ENCODE measurements at places on chromosomes 5 and 9.

DNA sequence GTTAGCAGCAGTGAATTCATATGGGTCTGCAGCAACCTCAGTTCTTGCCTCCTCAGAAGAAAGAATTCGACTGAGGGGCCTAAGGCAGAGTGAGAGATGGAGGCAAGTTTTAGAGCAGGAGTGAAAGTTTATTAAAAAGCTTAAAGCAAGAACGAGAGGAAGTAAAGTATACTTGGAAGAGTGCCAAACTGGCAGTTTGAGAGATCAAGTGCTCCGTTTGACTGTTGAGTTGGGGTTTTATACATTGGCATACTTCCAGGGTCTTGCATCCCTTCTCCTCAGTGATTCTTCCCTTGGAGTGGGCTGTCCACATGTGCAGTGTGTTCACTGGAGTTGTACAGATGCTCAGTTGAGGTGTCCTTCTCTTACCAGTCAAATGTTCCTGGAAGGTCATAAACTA, 203.6 kb downstream of the SPATA31D1 start:
- DNase-seq, result no peak

- no peak for DNase-seq
Observed at GRCh38 chr5:53041071-53041692, 52.0 kb downstream of the ITGA2 start.

DNA sequence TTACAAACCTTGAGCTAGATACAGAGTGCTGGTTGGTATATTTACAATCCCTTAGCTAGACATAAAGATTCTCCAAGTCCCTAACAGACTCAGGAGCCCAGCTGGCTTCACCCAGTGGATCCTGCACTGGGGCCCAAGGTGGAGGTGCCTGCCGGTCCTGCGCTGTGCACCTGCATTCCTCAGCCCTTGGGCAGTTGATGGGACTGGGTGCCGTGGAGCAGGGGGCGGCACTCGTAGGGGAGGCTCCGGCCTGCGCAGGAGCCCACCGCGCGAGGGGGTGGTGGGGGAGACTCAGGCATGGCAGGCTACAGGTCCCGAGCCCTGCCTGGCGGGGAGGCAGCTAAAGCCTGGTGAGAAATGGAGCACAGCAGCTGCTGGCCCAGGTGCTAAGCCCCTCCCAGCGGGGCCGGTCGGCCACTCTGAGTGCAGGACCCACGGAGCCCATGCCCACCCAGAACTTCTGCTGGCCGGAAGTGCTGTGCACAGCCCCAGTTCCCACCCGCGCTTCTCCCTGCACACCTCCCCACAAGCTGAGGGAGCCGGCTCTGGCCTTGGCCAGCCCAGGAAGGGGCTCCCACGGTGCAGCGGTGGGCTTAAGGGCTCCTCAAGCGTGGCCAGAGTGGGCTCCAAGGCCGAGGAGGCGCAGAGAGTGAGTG, 1464.7 kb downstream of the EFNA5 start:
- DNase-seq, result no peak

DNA sequence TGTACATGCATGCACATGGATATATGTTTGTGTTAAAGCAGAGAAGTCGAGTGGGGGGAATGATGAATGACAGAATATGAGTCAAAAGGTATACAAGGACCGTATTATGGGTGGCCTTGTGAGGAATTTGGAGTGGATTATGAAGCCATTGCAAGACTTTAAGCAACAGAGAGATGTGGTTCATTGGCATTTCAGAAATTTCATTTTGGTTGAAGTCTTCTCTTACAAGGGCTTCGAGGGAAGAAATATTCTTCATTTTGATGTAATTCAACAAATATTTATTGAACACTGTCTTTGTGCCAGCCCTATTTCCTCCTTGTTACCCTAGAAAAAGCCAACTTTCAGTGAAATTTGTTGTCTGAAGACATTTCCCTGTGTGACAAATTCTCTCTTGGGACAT, 83.9 kb upstream of the SLCO6A1 start:
- DNase-seq, result no peak

DNA sequence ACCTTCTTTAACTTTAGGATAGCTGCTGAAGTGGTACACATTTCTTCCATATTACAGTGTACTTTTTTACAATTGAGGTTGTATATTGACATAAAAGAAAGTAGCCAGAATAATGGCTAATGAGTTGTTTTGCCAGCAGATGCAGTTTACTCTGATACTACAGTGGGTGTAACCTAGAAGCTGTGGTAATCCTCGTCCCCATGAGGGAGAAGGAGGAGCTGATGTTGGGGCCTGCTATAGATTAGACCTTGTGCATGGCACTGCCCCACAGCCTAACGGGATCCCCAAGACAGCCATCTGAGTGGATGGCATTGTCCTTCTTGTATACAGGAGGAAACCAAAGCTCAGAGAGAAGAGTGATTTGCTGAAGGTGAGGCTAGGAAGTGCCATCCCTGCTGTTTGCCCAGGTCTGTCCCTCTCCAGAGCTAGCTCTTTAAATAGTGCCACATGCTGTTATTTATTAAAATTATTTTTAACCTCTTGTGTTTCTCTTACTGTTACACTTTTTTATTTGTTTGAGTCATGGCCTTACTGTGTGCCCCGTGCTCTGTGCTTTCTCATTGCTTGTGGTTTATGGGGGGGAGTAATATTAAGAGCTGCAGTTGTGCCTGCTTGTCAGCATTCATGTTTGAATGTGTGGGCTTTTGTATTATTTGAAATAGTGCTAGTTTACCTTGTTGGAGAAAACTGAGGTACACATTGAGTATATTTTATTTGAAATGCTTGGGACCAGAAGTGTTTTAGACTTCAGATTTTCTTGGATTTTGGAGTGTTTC, 65.3 kb downstream of the ICE1 start:
- DNase-seq, result no peak

GRCh38 chr5:151798674-151799073, 26.9 kb downstream of the G3BP1 start:
- DNase-seq, result no peak

DNA sequence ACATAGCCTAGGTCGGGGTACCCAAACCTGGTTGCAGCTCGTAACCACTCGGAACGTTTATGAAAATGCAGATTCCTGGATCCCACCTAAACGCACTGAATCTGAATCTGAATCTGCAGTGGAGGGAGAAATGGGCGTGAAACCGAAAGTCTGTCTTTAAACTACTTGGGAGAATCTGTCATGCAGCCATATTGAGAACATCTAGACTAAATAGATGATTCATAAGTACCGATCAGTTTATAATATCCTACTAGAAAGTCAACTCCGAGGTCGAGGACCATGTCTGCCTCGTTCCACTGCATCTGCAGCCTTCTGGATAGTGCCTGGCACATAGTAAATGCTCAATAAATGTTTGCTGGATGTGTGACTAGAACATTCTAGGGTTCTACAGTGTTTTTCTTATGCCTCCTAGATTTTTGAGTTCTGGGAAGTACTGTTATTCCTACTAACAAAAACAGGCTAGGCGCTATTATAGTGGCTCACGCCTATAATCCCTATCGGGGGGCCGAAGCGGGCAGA, 632 bp downstream of the COQ4 start:
- DNase-seq, result no peak

DNA sequence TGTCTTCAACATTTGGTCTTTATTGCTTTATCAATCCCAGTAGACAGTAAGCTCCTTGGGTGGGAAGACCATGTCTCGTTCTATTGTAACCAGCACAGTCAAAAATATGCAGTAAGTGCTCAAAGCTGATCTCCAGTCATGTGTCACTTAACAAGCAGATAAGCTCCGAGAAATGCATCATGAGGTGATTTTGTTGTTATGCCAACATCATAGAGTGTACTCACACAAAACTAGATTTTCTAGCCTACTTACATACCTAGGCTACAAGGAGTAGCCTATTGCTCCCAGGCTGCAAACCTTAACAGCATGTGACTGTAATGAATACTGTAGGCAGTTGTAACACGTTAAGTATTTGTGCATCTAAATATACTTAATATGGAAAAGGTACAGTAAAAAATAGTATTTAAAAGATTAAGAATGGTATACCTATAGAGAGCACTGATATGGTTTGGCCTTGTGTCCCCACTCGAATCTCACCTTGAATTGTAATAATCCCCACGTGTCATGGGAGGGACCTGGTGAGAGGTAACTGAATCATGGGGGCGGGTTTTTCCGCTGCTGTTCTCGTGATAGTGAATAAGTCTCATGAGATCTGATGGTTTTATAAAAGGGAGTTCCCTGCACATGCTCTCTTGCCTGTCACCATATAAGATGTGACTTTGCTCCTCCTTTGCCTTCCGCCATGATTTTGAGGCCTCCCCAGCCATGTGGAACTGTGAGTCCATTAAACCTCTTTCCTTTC, 39.8 kb upstream of the PCSK5 start:
- no peak for DNase-seq

- no peak for DNase-seq
Observed at GRCh38 chr9:10208691-10209069, 404.1 kb downstream of the PTPRD start.

DNA sequence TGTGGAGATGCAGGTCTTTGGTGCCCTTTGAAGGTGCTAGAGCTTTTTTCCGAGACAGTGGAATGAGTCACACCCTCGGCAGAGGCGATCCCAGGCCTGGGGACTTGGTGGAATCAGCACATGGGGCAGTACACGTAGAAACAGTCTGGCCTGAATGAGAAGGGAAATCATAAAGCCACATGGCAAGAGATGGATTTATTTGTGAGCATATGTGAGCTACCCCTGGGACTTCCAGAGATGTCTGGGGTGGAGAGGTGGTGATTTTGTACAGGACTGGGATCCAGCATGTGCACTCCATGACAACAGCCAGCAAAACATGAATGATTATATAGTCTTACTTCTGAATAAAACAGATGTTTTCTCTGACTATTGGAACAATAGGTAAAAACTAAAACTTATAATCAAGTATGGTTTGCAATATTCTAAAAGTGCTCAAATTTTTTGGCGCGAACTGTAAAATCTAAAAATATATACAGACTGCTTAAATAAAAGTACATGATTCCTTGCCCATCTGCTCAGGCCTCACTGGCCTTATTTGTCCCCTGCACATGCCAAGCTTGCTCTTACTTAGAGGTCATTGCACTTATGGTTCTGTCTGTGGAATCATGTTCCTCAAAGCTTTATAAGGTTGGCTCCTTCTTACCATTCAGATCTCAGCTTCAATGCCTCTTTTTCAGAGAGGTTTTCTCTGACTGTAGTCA, 54.7 kb upstream of the SMARCA2 start:
- DNase-seq, result no peak

DNA sequence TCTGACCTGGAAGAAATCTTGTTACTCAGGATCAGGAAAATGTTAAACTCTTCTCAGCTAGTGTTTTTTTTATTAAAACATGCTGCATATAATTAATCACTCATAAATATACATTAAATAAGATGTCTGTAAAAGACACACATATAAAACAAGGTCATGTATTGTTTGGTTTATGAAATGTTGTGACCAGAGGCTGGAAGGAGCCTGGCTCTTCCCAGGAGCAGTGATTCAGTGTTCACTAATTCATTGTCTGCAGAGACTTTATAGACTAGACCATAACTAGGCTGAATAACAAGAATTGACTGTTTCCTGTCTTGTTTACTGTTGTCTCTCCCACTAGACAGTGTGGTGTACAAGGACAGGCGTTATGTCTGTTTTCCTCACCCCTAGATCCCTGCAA, 49.1 kb upstream of the ANKRD55 start:
- no peak for DNase-seq

DNA sequence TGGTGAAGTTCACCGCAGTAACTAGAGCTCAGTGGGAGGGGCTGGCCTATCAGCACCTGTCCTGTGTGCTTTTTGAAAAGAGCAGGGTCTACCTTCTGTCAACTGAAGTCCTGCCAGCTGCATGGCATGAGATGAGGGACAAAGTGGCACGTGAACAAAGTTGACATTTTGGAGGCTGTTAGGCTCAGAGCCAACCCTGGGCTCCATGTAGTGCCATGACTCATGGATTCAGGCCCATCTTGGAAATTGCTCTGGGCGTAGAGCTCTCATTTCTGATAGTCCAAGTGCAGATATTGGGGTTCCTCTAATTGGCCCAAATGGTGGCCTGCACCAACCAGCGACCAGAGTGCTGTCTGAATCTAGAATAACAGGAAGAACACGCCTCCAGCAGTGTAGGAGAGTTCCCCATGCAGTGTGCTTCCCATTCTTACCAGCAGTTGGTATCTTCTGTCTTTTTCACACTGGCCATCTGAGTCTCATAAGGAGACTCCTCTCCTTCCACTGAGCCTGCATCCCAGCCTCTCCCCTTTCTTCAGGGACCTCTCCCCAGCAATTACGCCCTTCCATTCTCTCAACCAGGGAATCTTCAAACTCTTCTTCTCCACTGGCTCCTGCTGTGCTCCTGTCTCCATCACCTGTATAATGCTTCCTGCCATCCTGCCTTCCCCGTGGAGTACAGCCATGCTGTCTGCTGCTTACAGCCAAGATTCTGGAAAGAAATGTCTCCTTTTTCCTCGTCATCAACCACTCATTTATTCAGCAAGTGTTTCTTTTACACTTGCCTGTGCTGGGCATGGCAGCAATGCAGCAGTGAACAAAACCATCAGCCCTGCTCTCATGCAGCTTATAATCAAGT, 30.4 kb downstream of the IRF1 start:
- DNase-seq, result no peak

GRCh38 chr5:30040488-30041118, 1152.9 kb upstream of the CDH6 start:
- DNase-seq, result peak; percentile 48

DNA sequence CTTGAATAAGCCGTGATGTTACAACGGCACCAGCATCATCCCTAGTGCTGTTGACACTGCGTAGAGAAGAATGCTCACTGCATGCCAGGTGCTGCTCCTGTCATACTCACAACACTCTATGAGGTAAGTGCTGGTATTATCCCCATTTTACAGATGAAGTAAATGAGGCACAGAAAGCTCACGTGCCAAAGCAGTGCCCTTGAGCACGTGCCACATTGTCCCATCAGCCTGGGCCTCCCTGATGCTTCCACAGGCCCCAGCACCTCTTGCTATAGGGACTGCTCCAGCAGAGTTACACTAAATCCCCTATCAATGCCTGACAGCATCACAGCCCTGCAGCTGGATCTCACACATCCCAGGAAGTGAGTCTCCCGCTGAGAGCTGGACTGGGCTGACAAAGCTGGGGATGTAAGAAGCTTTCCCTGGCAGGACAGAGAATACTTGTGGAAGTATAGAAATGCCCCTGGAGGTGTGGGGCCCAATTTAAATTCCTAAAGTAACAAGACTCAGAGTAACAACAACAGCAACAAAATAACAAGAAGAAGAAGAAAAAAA, 216.1 kb downstream of the FSTL4 start:
- no peak for DNase-seq

DNA sequence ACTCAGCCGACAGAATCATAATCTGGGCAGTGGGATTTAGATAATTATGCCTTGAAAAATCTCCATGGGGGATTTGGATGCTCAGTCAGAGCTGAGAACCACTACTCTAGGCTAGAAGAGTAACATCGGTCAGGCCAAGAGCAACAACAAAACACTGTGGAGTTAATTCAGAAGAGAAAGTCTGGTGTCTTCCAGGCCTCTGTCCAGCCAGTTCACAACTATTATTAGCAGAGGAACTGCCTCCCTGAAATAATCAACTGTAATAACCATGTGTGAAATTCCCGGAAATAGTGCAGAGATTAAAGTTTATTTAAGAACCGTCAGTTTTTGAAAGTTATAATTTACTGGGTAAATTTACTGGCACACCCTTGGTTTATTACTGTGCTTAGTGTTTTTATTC, 8.2 kb upstream of the MARCHF3 start:
- no peak for DNase-seq

All from NCI-H1436 (cell line).